NCI-H2171 (cell line): ENCODE measurements at places on chromosomes 16 and 17.

DNA sequence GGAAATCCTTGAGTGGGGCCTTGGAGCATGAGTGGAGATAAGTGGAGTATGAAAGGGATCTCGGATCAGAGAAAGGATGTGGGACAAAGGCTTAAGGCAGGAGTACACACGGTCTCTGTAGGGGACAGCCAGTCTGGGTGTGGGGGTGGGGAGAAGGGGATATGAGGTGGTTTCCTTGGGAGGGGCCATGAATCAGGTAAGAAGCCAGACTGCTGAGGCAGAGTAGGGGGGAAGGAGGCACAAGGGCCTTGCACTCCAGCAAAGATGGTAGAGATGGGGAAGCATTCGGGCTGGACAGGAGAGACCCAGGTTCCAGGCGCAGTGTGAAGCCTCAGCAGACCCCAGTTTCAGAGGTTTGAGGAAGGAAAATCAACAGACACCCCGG, 1.6 kb downstream of the HSD11B2 start:
- DNase-seq = no peak

- DNase-seq = no peak
Observed at GRCh38 chr16:69260019-69260418, 51.1 kb upstream of the VPS4A start.

DNA sequence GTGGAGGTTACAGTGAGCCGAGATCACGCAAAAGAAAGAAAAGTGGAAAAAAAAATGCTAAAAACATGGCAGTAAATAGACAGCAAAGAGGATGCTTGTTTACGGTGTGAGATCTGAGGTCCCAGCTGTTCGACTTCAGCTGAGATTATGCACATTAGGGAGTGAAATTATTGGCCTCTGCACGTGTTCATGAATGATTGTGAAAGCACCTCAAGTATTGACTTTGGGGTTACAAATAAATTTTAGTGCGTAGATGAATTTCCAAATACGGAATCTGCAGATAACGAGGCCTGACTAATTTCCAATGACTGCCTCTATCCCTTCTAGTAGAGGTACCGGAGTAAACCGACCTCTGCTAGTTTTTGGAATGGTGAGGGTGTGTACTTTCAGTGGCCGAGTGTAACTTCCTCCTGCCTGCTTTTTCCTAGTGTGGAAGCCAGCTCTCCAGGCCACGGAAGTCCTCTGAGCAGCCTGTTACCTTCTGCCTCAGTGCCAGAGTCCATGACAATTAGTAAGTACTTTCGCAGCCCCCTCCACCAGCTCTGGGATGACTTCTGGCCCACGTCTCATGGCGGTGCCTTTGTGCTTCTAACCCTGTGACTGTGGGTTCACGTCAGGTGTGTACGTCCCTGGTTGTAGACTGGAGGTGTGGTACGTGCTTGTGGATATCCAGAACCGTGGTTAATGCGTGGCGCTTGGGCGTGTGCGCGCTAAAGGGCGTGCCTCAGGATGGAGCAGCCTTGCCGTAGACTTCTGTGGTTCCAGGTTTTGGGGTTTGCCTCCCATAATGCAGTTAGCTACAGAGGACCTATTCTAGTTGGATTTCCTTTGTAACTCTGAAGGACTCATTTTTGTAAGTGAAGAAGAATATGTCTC, 102.1 kb downstream of the SNX29 start:
- DNase-seq = no peak

DNA sequence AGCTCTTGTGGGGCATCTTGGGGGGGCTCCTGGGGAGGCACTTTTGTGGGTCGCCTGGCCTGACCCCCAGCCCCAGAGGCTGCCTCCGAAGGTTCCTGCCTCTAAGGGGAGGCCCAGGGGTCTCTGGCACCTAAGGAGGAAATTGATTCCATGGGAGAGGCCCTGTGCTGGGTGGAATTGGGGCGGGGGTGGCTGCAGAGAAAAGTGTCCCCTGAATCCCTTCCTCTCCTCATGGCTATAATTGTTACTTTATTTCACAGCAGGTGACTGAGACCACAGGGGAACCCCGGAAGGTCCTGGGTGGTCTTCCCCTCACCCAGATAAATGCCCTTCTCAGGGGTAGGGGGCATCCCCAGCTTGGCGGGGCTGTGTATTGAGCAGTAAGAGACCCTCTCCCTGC, 3.1 kb downstream of the GLIS2 start:
- no peak for DNase-seq

- DNase-seq = no peak
Observed at GRCh38 chr16:67888331-67888730, 3.6 kb downstream of the NRN1L start.

GRCh38 chr16:25018972-25019617, 3.9 kb upstream of the ARHGAP17 start:
- no peak for DNase-seq

DNA sequence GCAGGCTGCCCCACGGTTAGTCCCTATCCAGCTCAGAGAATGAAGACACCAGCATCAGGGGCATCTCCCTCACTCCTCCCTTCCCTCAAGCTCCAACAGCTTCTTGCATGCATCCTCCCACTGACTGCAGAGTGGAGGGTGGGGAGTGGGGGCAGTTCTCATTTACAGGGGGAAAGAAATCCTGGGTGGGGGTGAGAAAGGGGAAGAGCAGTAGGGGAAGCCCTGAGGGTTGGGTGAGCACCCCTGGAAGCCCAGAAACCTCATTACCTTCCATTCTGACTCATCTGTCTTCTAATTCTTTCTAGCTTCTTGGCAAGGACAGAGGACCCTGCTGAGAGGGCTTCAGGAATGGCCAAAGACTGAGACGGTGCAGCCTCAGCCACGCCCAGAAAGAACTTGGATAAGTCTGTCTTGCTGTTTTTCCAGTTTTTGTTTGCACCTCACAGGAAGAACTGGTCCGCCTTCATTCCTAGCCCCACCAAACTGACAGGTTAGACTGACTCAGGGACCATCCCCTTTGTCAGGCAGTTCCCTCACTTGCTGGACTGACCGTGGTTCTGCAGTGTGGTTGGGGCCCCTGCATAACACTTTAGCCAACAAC, 52.5 kb upstream of the WSB1 start:
- DNase-seq = no peak

DNA sequence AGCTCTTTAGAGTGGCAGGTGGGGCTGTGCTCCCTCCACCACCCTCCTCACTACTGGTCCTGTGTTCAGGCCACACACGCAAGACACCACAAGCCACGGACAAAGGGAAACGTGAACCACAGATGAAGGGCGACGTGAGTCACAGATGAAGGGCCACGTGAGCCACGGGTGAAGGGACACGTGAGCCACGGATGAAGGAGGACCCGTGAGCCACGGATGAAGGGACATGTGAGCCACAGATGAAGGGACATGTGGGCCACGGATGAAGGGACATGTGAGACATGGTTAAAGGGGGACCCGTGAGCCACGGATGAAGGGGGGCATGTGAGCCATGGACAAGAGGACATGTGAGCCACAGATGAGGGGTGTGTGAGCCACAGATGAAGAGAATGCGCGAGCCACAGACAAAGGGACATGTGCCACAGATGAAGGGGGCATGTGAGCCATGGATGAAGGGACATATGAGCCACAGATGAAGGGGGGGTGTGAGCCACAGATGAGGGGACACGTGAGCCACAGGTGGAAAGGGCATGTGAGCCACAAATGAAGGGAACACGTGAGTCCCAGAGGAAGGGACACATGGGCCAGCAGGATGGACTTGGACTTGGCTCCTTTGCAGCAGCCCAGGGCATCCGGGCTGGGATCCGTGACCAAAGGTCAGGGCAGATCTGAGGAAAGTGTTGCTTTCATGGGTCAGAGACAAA, 15.6 kb downstream of the ZNF469 start:
- DNase-seq = no peak

DNA sequence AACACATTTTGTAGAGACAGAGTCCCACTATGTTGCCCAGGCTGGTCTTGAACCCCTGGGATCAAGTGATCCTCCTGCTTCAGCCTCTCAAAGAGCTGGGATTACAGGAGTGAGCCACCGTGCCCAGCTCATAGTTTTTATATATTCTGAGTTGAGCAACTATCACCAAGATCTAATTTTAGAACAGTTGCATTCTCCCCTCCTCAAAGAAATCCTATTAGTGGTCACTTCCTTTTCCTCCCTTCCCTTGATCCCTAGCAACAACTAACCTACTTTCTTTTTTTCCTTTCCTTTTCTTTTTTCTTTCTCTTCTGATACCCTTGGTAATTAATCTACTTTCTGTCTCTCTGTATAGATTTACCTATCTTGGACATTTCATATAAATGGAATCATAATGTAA, 61.5 kb upstream of the B4GALNT2 start:
- DNase-seq = no peak

GRCh38 chr17:41682631-41683030, 6.1 kb upstream of the EIF1 start:
- DNase-seq = no peak

DNA sequence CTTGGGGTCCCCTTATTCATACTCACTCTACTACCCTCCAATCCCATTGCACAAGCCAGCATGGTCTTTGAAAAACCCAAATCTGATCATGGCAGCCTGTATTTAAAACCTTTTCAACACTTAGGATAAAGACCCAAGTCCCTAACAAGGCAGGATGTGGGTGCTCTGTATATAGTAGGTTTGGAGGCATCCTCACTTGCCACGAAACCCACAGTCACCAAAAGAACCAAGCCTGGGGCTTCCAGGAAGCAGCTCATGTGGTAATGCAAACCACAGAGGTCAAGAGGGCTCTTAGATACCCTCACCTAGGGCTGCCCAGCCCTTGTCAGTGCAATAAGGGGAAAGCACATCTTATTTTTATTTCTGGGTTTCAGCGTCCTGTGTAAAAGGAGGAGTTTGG, 218.6 kb upstream of the ASIC2 start:
- DNase-seq = no peak

GRCh38 chr16:82891918-82892317, 265.1 kb downstream of the CDH13 start:
- no peak for DNase-seq

DNA sequence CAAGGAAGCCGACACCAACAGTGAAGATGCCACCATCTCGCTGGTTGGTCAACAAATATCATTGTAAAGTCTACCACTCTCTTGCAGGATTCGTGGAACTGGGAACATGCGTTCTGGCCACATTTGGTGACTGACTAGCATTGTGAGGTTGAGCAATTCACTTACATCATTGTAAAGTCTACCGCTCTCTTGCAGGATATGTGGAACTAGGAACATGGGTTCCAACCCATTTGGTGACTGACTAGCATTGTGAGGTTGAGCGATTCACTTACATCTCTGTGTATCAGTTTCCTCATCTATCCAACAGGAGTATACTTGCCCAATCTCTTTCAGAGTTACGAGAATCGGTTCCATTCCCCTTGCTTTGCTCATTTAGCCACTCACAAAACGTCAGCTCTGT, 42.6 kb upstream of the RPH3AL start:
- no peak for DNase-seq

GRCh38 chr16:81517629-81518438, 73.2 kb downstream of the CMIP start:
- no peak for DNase-seq

DNA sequence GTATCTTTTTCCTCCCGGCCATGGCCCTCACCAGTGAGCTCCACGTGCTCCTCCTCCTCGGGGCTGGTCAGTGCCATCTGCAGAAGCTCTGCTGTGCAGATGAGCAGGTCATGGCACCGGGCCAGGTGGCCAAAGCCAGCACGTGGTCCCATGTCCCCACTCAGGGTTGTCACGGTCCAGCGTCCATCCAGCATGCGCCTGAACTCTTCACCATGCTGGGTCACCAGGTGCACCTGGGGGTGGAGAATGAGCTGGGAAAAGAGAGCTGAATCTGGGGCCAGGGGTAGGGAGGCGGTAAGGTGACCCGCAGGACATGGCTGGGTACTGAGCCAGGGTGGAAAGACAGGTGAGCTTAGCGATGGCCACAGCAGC, 1.3 kb downstream of the DHX58 start:
- no peak for DNase-seq

DNA sequence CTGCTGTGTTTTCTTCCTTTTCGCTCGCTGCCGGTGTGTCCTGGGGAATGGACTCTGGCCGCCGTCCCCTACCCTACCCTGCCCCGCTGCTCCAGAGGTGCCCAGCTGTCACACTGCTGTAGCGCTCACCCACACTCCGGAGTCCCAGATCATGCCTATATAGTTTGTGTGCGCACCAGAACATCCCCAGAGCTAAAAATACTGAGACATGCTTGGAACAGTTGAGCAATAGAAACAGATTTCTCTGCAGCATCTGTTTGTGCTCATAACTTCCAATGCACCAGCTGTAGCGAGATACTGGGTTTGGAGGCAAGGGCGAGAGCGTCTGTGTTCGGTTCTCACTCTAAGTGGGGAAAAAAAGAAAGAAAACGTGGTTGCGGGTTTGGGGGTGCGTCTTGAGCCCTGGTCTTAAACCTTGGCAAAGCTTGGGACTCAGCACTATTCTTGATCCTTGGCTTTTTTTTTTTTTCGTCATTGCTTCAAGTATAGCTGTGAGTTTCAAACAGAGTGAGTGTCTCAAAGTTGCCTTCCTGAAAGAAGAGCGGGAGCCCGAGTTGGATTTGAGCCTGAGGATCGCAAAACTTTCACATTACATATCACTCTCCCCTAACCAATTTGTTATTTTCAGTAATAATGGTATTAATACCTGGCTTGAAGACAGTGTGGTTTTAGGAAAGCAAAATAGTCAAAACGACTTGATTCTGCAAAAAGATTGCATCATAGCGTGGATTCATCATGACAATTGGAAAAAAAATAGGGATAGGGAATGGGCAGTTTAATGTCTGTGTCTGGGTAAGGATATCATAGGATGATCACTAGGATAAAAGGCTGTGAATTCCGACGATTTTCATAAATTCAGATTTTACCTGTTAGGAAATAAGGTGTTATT, 621 bp downstream of the KCNJ2 start:
- peak; percentile 25 for DNase-seq

DNA sequence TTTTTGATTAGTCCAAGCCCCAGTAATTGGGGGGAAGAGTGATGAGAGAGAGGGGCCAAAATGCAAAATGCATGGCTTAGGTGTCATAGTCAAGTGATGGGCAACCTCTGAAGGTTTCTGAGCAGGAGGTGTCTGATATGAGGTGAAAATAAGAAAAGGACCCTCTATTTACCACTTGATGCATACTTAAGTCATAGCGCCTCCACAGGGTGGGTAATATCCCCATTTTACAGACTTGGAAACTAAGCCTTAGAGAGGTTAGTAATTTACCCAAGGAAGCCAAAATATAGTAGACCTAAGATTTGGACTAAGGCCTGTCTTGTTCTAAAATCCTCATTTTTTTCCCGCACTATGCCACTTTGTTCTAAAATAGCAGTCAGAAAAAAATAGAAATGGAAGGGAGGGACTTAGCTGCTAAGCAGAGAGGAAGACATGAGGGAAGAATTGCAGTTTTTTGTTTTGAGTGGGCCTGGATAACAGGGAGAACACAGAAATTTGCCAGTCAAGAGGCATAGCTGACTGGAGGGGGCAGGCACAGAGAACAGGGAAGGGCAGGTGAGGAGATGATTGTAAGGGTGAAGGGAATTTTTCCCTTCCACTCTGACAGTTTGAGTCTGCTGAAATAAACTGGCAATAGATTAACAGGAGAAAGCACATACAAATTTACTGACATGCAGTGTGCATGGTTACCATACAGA, 2.3 kb upstream of the GRB2 start:
- no peak for DNase-seq

- no peak for DNase-seq
Observed at GRCh38 chr16:89422905-89423630, 67.3 kb downstream of the ANKRD11 start.

GRCh38 chr17:67578142-67578457, 139.6 kb upstream of the NOL11 start:
- DNase-seq = no peak

- DNase-seq = peak; percentile 38
Observed at GRCh38 chr16:70381604-70382342, 35.1 kb downstream of the DDX19A start.
